ENCODE measurements at places on chromosomes 5 and 9.

DNA sequence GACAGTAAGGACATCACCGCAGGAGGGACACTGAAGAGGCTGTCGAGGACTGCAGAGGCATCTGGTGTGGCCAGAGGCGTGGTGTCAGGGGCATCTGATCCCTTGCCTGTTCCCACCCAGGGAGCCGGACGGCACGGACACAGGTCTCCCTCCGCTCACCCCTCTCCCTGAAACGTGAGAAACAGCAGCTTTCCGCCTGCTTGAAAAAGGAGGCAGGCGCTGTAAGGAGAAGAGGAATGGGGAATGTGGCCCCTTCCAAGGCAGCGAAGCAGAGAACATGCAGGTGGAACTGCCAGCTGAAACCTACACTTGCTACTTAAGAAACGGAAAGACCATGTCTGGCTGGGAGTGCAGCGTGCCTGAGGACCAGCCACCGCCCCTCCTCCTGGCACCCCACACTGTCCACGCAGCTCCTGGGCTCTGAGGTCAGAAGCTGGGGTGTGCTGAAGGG is 176.2 kb downstream of the GAPVD1 start:
- no peak for DNase-seq

- DNase-seq, result peak; percentile 85
Observed at GRCh38 chr5:36739751-36740221, 133.4 kb downstream of the SLC1A3 start.

GRCh38 chr5:177425196-177425800 is 1.2 kb upstream of the GRK6 start:
- DNase-seq, result no peak

DNA sequence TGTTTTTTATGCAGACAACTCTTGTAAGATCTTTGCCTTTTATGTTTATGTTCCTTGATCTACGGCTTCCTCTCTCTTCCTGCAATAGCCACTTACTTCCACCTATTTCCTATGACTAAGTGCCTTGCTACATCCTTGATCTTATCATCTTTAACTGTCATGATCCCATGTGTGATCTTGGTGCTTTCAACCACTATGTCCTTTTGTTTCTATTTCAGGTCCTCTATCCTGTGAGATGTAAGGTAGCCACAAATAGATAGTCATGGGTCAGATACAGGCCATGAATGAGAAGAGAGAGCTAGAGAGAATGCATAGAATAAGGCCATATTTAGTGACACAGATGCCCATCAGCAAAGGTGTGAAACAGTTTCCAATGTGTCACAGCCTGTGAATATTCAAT is 243.6 kb upstream of the HAPLN1 start:
- no peak for DNase-seq

DNA sequence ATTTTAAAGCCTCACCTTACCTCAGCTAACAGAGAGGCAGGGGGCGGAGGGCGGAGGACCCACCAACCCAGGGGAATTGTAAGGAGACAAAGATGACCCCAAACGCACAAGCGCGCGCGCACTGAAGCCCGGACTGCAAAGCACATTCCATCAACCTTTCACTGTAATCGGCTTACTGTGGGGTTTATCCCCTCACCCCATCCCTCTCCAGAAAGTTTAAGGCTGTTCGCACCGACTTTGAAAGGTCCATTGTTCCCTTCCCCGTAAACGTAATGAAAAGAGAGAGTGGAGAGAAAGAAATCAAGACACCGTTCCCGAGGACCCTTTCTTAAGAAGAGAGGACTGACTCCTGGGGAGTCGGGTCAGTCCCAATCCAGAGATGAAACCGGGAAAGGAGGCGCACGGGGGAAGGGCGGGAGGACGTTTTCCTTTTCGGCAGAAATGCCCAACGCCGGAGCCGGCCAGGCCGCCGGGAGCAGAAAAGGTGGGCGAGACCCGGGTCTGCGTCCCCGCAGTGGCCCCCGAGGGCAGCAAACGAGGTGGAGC is 464 bp downstream of the CEMIP2 start:
- DNase-seq, result no peak

- DNase-seq, result no peak
Observed at GRCh38 chr5:100731768-100732167, 171.3 kb downstream of the ST8SIA4 start.

- DNase-seq, result no peak
Observed at GRCh38 chr5:132742626-132743025, 4.6 kb upstream of the CCNI2 start.

All from activated T-cell treated with anti-CD3 and anti-CD28 coated beads, Interleukin-2, amount 50 U/mL, for 48 hours (primary cell).